ENCODE measurements at places on chromosomes 5 and 9.

GRCh38 chr5:141811287-141812155 is 66.7 kb downstream of the PCDH1 start:
- DNase-seq: no peak

DNA sequence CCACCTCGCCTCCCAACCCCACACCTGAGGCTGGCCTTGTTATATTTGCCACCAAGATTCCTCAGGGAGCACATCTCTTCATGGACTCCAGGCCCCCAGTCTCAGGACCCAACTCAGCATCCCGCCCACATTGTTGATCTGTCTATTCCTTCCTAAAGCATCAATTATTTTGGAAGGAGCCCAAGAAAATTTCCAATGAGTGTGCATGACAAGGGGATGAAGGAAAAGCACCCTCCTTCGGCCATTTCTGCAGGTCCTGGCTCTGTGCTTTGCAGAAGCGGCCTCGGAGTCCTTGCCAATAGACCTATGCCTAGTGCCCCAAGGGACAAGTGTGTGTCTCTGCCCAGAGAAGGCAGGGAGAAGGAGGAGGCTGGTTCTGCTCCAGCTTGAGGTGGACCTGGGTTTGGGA is 273.2 kb downstream of the GADD45G start:
- no peak for DNase-seq

GRCh38 chr5:10699987-10700386 is 61.0 kb downstream of the DAP start:
- DNase-seq: no peak

GRCh38 chr9:79477955-79478771 is 93.6 kb upstream of the TLE4 start:
- DNase-seq: peak; percentile 56

- no peak for DNase-seq
Observed at GRCh38 chr9:80134487-80134886, 562.7 kb downstream of the TLE4 start.

GRCh38 chr5:177493795-177494345 is 3.5 kb downstream of the PDLIM7 start:
- DNase-seq: no peak

DNA sequence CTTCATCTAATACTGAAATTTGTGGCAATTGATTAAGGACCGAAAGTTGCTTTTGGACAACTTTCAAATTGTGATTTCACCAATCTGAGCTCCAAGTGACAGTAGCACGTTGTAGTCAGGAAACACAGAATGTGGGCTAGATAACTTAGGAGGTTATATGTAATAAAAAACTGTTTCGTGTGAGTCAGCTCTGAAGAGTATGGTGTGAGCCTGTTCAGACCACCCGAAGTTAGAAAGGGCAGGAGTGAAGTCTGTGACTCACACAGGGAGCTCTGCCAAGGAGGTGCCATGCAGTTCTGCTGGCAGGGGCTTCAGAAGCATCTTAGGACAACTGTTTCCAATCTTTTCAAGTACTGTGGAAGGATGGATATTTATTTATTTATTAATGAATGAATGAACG is 16.4 kb upstream of the ZBTB34 start:
- DNase-seq: peak; percentile 93

DNA sequence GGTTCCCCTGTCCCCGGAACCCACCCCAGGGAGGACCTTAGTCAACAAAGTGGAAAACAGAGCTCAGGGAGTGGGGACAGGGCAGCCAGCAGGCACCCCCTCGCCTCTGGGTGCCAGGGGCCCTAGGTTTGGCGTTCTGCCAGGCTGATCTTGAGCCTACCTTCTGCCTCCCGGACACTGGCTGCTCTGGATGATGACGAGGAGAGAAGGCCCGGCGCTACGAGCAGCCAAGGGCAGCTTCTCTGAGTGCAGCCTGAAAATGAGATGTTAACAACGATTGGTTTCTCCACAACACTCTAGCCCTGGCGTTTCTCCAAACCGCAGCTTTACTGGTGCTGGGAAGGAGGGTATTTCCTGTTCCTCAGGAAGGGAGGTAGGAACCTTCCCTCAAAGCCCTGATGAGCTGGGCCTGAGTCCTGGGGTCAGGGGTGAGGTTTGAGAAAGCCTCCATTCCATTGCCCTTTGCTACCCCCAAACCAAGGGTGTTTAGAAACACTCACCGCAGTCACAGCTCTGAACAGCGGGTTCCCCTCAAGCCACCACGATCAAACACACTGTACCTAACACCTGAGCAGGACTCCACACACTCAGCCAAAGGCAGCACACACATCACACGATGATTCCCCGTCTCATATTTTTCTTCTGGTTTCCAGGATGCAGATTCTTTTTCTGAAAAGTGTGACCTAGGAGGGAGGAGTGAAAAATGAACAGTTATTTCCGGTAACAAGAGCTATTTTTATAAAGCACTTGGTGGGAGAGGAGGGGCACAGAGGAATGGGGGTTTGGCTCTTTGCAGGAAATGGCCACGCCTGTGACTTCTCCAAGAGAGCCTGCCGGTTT is at the start of gene STING1:
STING1 (minus strand) TSS at position 709 of the 840 bp plus-strand sequence. CDS start 1,054 bp downstream, outside the sequence.
- peak; percentile 99 for DNase-seq

DNA sequence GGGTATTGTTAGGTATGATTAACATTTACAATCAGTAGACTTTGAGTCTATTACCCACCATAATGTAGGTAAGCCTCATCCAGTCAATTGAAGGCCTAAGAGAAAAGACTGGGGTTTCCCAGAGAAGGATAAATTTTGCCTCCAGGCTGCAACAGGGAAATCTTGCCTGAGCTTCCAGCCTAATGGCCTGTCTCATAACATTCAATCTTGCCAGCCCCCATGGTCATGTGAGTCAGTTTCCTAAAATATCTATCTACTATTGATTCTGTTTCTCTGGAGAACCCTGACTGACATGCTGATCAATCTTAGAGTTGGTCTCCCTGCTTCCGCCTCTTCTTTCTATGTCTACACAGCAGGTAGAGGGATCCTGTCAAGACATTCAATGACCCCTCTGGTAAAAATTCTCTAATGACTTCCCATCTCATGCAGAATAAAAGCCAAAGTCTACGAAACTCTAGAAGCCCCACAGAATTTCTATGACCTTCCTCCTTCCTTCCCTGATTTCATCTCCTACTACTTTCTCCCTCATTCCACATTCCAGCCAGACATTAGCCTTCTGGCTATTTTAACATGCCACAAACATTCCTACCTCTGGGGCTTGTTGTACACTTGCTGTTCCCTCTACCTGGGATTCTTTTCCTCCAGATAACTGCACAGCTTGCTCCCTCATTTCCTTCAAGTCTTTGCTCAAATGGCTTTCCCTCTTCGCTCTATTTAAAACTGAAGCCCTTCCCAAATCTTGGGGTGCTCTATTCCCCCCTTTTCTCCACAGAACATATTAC is 60.2 kb downstream of the FBXW11 start:
- DNase-seq: no peak

DNA sequence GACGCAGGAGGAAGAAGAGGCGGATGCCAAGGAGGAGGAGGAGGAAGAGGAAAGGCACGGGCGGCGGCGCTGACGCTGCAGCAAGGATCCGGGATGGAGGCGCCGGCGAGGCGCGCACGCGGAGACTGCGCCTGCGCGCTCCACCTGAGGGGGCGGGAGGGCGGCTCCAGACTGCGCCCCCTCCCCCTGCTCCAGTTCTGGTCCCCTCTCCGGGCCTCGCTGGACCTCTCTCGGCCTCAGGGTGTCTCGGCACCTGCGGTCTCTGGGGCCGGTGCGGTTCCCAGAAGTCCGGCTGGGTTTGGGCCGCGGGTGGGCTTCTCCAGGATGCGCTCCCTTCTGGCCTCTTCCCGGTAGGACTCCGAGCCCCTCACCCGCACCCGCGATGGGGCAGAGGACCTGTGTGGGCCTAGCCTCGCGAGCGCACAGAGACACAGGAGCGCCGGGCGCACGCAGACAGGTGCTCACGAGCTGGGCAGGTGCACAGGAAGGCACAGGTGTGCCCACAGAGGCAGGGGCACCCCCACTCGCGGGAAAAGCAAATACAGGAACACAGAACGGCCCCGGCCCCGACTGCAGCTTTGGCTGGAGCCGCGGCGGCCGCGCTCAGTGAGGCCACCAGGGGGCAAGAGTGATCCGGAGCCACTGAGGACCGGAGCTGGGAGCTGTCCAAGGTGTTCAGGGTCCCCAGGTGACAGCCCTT is at the start of gene NPDC1:
NPDC1 (minus strand) TSS at position 90 of the 700 bp plus-strand sequence. CDS start 188 bp downstream, outside the sequence.
- peak; percentile 39 for DNase-seq

- DNase-seq: no peak
Observed at GRCh38 chr5:366541-367357, 45.2 kb downstream of the AHRR start.

- DNase-seq: no peak
Observed at GRCh38 chr5:180813420-180813819, 10.8 kb upstream of the MGAT1 start.

DNA sequence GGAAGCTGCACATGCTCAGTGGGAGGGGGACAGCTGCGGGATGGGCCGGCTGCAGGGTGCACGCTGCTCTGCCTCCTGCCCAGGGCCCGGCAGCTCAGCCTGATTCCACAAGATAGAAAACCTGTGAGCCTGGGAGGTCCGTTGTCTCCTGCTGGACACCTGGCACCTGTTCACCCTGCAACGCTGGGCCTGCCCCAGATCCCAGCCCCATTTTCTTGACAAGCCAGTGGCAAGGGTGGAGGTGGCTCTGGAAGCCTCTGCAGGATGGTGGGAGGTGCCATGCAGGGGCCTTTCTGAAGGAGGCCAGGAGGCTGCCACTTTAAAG is 68.1 kb upstream of the RNF130 start:
- no peak for DNase-seq

DNA sequence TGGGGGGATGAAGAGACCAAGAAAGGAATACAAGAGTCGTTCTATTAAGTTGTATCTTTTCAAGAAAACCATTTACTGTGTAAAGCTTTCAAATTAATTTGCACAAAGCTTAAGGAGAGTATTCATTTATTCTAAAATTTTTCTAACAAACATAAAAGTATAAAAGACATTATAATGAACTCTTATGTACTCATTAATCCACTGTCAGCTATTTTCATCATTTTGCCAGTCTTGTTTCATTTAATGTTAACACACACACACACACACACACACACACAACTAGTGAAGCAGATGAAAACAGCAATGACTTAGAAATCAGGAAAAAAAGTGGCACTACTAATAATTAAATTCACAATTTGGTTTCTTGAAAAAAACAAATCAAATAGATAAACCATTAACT is 176.7 kb downstream of the TLE1 start:
- no peak for DNase-seq

DNA sequence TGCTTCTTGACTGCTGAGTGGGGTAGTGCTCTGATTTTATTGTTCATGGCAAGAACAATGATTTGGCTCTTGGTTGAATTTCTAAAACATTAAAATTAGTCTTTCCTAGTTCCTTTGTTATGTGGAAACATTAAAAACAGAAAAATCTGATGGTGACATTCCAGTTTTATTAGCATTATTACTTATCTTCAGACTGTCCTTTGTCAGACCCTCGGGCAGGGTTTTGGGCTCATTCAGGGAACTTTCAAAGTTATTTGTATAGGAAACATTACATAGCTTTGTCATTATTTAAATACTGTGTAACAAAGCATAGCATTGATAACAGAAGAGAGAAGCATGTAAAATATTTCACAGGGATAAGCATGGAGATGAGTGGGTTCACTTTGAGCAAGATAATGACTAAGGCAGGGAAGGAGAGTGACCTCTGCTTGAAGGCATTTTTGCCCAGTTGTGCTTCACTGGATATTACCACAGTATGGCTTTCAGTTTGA is 119.9 kb downstream of the KDM4C start:
- peak; percentile 41 for DNase-seq

- peak; percentile 40 for DNase-seq
Observed at GRCh38 chr5:172173564-172174153, 14.4 kb downstream of the STK10 start.

DNA sequence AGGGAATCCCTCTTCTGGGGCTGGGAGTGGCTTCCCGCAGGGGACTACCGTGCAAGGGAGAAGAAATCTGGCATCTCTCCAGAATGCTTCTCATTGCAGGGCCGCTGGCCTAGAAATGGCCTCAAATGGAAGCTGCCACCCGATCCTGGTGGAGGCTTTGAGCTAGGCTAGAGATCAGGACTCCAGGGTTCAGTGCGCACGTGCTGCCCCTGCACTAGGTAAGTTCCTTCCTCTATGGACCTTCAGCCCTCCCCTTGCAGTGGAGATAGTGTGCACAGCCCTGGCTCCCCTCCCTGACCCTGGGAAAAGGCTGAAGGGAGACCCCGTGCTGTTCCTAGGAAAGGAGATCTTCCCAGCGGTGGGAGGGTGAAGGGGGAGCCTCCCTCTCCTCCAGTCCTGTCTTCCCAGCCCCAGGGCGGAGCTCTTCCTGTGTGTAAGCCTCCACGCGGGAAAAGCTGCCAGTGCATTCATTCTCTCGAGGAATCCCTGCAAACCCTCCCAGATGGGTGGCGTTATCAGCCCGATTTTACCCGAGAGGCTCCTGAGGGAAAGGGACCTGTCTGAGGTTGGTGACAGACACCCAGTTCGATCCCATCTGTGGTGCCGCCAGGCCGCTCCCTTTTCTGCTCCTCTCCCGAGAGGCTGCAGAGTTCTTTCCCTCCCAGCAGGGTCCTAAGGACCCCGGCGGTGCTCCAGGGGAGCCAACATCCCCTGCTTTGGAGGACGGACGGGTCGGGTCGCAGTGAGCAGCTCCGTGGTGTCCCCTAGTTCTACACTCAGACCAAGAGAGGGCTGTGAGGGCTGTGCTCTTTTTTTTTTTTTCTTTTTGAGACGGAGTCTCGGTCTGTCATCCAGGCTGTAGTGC is 1.4 kb upstream of the CERCAM start:
- peak; percentile 35 for DNase-seq

GRCh38 chr9:91419222-91420191 is 4.1 kb downstream of the NFIL3 start:
- peak; percentile 90 for DNase-seq

- no peak for DNase-seq
Observed at GRCh38 chr5:116395631-116396203, 178.9 kb downstream of the SEMA6A start.

GRCh38 chr9:88538311-88539085 is 3.5 kb downstream of the NXNL2 start:
- DNase-seq: no peak

GRCh38 chr5:112772124-112772523 is 34.4 kb downstream of the APC start:
- DNase-seq: peak; percentile 63

DNA sequence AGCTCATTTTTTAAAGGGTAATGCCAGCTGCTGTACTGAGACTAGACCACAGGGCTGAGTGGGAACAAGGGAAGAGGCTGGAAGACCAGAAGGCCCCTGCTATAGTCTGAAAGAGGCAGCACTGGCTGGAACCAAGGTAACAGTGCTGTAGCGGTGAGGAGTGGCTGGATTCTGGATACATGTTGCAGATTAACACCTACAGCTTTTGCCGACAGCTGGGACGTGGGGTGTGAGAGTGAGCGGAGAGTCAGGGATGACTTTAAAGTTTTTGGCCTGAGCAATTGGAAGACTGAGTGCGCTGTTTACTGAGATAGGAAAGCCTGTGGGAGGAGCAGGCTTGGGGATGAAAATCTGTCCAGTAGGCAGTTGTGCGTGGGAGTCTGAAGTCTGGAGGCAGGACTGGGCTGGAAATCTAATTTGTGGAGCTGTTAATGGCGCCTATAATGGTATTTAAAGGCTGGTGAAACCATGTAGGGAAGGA is 26.5 kb downstream of the AQP7 start:
- DNase-seq: no peak

DNA sequence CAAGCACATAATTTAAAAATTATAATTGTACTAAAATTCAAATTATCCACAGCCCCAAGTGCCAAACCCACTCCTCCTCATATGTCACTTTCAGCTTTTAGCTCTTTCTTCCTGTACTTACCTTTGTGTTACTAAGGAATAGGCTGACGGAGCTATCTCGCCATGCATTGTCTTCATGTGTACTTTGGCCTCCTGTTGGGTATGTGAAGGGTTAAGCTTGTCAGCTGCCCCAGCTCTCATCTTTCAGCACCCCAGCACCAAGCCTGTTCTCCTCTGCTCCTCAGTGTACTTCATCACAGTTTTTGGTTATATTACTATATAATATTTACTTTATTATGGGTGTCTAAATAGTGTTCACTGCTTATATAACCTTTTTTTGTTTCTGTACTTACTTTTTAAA is 46.2 kb downstream of the OSTF1 start:
- DNase-seq: no peak
